ENCODE measurements at places on chromosomes 11 and 22.

- no peak for DNase-seq
Observed at GRCh38 chr22:31447337-31447736, 42.3 kb downstream of the EIF4ENIF1 start.

GRCh38 chr11:128905345-128906184 lies 14.4 kb downstream of the KCNJ5 start:
- DNase-seq = peak; percentile 73

DNA sequence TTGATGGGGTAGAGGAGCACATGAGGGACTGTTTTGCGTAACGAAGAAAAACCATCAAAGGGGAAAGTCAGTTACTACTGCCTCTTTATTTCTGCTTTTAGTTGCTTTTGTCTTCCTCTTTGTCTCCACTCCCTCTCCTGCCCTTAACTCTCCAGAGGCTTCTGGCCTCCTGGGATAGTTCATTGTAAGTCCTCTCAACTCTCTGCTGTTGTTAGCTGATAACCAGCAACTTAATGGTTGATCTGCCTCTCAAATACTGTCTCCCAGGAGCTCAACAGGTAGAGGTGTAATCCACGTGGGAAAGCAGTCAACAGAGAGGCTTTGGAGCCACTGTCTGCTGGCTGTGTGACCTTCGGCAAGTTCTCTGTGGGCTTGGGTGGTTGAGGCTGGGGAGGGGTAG lies 47.3 kb downstream of the CCDC81 start:
- DNase-seq = no peak

DNA sequence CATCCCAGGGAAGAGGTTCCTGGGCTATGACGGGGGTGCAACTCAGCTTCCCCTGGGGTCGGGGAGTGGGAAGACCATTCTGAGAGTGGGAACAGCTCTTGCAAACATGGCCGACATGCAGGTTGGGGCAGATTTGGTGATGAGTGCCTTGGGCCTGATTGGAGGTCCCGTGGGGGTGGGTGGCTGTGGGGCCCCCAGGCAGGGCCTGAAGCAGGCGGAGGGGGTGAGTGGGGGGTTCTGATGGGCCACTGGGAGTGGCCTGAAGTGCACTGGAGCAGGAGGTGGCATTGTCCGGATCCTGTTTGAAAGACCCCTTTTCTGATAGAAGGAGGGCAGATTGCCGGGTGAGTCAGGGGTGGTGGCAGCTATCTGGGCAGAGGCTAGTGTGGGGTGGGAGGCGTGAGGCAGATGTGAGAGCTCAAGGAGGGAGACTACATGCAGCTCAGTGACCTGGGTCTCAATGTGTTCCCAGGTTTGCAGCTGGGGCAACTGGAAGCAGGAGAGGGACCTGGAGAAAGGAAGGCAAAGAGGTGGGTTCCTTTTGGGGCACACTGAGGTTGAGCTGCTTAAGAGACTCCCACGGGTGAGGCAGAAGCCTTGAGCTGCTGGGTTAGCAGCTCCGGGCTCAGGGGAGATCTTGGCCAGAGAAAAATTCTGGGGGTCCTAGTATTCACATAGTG lies 15.1 kb downstream of the MYEOV start:
- no peak for DNase-seq

- DNase-seq = peak; percentile 55
Observed at GRCh38 chr11:18394928-18395734, 768 bp downstream of the LDHA start.

DNA sequence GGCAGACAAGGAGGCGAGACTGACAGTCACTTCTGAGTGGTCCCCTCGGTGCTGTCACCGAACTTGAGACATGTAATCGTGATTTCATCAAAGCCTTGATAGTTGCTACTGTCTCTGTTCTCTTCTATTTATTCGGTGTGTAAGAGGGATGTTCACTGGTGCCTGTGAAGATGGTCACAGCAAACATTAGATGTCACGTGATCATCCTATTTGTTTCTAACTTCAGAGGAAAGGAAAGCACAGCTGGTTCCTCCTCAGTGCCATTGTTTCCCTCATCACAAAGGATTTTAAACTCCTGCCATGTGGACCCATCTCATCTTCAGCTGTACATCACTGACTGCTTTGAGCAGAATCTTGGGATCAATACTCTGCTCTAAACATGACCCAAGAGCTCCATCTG lies 73.1 kb upstream of the CLMP start:
- no peak for DNase-seq

- DNase-seq = no peak
Observed at GRCh38 chr22:43077121-43077877, 11.9 kb downstream of the TTLL1 start.

GRCh38 chr11:100865443-100866065 lies 178.5 kb downstream of the ARHGAP42 start:
- DNase-seq = no peak

GRCh38 chr11:11512090-11512489 lies 109.7 kb downstream of the GALNT18 start:
- no peak for DNase-seq

DNA sequence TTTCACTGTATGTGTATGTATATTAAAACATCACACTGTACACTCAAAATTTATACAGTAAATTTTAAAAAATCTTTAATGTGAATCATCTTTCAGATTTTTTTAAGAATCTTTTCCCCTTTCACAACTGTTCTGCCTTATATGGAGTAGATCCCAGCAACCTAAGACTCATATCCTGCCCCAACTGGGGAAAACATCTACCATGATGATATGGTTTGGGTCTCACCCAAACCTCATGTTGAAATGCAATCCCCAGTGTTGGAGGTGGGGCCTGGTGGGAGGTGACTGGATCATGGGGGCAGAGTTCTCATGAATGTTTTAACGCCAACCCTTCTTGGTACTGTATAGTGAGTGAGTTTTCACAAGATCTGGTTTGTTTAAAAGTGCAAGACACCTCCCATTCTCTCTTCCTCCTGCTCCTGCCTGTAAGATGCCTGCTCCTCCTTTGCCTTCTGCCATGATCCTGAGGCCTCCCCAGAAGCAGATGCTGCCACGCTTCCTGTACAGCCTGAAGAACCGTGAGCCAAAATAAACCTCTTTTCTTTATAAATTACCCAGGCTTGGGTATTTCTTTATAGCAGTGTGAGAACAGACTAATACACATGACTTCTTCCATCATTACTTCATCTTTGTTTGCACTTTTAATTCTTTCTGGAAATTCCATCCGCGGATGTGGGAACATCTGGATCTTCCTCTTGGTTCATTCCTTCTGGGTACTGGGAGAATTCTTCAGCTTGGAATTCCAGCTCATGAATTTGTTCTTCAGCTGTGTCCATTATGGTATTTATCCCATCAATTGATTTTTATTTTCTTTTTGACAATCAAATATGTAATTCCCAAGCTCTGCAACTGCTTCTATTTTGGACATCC lies 36.9 kb downstream of the LINC01488 start:
- no peak for DNase-seq

DNA sequence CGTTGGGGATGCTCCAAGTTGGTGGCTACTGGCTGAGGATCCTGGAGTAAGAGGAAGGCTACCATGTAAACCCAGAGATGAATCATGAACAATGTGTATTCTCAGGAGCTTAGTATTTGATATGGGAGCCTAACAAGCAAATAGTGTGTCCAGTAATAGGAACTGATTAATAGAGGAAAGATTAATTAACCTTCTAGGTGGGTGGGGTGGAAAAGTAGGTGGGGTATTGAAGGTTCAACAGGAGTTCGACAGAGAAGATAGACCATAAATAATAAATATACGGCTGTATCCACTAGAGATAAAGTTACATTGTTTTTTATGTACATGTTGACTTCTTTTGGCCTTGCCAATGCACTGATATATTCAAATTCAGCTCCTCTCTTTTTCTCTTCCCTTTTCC lies 43.1 kb downstream of the BMAL1 start:
- DNase-seq = no peak

- peak; percentile 80 for DNase-seq
Observed at GRCh38 chr11:60334005-60334620, 7.1 kb downstream of the MS4A6E start.

DNA sequence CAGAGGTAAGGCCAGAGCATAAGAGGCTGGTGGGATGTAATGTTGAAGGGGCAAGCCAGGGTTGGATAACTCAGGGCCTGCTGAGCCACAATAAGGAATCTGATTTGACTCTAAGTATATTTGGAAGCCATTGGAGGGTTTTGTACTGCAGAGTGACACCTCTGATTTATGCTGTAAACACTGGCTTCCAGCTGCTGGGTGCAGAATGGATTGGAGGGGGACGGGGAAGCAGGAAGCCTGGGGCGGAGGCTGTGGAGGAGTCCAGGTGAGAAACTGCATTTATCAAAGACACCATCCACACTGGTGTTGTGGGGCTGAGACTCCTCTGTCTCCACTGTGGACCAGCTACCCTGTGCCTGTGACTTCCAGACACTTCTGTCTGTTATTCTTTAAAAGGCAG lies 26.8 kb downstream of the MIAT start:
- DNase-seq = no peak

DNA sequence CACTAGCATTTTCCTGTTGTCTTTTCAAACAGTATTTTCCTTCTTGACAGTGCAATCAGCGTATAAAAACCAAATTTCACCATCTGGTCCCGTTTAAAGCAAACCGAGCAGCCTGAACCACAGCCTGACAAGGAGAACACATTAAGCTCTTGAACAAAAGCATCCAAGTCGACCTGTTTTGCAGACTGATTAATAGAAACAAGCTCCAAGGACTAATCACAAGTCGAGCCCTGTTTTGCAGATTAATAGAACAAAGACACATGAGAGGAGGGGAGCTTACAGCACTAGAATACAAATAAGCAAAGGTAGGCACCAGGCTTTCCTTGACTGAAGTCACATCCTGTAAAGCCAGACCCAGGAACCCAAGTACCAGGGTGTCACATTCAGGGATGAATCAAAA lies 104.8 kb downstream of the MPPED2 start:
- DNase-seq = no peak

DNA sequence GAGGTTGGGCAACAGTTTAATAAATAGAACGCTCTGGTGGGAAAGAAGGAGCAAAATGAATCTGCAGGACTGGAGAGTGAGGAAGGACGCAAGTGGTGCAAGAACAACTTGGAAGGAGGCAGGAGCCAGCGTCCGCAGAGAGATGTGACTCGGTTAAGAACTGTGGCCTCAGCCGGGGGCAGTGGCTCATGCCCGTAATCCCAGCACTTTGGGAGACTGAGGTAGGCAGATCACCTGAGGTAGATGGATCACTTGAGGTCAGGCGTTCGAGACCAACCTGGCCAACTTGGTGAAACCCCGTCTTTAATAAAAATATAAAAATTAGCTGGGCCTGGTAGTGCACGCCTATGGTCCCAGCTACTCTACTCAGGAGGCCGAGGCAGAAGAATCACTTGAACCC lies 319.7 kb downstream of the LARGE1 start:
- DNase-seq = no peak

GRCh38 chr22:46175631-46176030 lies 25.3 kb downstream of the PPARA start:
- no peak for DNase-seq

DNA sequence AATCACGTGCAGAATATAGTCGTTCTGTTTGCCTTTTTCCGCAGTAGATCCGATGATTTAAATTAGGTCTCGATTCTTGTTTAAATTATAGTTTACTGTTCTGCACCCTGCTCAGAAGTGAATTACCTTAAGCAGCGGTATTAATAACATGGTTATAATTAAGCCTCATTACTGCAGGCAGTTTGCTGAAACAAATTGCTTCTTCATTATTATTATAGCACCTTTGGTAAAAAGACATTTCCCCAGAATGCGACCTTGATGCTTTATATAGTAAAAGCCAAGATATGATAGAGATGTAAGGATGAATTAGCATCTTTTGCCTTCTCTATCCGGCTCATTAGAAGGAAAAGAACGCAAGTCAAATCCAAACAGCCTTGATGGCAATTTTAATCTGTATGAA lies 625.2 kb upstream of the CADM1 start:
- no peak for DNase-seq

DNA sequence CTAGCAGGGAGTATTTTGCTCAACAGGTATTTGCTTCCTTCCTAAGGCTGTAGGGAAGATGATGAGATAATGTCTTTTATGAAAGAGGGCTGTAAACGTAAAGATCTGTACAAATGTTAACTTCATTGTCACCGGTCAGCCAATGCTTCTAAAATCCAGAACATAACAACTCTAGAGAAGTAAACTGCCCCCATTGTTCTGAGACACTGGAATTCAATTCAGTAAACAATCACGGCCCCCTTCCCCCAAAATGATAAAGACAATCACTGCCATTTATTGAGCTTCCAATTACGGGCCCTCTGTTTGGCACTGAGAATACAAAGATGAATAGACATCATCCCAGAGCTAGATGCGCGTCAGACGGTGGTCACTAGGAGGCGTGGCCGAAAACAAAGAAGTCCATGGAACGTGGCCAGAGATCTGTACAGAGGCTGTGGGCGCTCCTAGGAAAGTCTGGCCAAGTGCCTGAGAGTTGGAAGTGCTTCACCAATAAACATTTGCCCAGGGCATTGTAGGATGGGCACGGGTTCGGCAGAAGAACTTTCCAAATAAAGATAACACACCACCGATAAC lies 576 bp downstream of the TMEM258 start:
- peak; percentile 71 for DNase-seq

DNA sequence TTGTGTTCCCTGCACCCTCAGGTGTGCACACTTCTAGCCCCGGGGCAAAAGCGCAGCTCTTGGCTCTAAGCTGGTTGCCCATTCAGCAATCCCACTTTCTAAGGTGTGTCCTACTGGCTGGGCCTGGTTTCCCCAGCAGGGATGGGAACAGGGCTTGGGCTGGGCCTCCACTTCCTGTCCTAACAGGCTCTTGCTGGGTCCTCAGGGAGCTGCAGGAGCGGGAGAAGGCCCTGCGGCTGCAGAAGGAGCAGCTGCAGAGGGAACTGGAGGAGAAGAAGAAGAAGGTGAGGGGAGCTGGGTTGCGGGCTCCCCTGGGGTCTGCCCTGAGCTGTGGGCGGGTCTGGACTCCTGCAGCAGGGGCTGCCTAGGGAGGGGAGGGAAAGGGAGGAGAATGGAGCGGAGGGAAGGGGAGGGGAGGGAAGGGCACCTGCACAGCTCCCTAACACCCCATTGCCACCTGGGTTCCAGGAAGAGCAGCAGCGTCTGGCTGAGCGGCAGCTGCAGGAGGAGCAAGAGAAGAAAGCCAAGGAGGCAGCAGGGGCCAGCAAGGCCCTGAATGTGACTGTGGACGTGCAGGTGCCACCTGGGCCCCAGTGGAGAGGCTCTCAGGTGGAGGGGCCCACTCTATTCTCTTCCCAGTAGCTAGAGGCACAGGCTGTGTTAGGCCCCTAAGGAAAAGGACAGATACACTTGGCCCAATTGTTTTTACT lies 24.6 kb downstream of the INCENP start:
- no peak for DNase-seq
